ENCODE measurements at places on chromosomes 3 and 15.

DNA sequence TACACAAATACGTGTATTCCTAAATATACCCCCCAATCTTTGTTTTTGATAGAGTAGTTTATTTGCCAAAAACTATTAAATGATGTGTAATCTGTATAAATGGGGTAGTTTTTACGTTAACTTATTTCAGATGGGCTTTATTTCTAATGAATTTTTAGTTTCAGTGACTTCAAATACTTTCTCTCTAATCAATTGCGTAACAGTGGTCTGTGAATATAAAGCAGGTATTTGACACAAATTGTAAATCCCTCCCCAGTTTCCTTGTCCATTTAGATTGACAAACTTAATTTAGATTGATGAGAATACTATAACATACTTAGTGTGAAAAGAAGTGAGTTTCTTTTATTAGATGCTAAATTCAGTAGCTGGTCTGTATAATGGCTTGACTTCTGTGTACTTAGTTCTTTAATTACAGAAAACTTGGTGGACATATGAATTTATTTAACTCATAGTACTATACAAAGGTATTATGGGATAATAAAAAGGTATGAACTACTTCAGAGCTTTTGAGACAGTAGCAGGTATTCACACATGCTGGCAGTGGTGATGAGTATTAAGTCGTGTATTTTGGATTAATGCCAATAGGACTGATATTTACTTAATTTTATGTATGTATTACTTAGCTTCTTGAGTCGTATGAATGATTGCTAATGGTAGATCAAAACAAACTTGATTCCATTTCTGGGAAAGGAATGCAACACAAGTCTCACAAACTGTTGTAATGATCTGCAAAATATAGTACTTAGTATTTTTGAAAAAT lies 81.6 kb downstream of the STT3B start:
- no peak for DNase-seq

GRCh38 chr15:55914446-55914845 lies 79.0 kb downstream of the NEDD4 start:
- no peak for DNase-seq

- DNase-seq, result no peak
These were observed 530.2 kb upstream of the CBLB start for GRCh38 chr3:106398891-106399600.

DNA sequence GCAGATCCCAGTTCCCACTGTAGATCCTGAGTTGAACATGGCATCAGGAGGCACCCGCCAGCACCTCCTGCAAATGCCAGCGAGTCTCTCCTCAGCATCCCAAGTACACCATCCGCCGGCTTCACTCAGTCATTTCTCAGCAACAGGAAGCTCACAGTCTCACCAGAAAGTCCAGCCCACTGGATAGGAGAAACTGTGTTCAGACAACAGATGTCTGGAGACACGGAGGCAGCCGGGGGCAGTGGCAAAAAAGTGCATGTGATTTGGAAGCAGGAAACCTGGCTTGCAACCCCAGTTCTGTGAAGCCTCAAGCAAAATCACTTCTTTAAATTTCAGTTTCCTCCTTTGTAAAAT lies 68.7 kb downstream of the SRGAP3 start:
- DNase-seq, result no peak

GRCh38 chr15:78640527-78641101 lies 396 bp downstream of the CHRNB4 start:
- DNase-seq, result no peak

- DNase-seq, result peak; percentile 52
These were observed 516.7 kb upstream of the CFAP20DC start for GRCh38 chr3:59566481-59566975.

- DNase-seq, result no peak
These were observed 47.7 kb downstream of the MORC1 start for GRCh38 chr3:109070211-109070610.

DNA sequence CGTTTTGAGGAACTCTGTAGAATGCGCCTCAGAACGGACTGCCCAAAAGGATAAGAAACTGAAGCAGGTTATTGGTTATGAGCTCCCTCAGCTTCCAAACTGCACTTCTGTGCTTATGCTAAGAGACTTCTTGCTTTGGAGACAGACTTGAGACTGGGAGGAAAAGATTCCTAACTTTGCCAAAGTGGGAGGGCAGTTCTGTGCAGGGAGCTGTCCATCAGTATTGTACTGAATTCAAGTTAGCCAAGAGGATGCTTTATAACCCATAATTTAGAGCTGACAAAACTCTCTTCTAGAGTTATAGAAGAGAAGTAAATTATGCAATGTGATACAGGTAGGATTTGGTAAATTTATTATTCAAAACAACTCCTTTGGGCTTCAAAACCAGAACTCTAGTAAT lies 519.8 kb upstream of the GBE1 start:
- no peak for DNase-seq

DNA sequence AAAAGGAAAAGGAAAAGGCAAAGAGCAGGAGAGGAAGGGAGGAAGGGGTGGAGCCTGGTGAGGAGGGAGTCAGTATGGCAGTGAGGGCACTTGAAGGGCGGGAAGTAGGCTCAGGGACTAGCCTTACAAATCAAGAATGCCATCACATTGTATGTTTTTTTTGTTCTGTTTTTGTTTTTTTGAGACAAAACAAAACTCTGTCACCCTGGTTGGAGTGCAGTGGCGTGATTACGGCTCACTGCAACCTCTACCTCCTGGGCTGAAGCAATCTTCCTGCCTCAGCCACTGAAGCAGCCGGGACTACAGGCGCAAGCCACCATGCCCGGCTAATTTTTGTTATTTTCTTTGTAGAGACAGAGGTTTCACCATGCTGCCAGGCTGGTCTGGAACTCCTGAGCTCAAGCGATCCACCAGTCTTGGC lies 10.5 kb upstream of the PIK3CB start:
- DNase-seq, result no peak

- DNase-seq, result no peak
These were observed 479.4 kb upstream of the KCNMB2 start for GRCh38 chr3:178056868-178057267.

DNA sequence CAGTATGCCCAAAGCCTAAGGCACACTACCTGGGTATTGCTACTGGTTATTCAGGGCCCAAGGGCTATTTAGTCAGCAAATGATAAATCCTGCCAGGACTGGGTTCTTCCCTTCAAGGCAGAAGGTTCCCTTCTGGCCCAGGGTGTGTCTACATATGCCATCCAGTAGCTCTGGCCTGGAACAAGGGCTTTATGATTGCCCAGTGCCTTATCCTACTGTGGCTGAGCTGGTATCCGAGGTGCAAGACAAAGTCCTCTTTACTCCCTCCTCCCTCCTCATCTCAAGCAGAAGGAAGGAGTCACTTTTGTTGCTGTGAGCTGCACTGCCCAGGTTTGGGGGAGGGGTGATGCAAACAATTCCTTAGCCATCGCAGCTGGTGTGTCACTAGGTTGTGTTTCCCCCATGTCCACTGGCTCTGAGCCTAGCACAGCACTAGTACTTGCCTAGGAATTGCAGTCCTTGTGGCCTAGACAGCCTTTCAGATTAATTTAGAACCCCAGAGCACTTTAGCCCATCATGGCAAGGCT lies 221.8 kb upstream of the TGFBR2 start:
- DNase-seq, result no peak

DNA sequence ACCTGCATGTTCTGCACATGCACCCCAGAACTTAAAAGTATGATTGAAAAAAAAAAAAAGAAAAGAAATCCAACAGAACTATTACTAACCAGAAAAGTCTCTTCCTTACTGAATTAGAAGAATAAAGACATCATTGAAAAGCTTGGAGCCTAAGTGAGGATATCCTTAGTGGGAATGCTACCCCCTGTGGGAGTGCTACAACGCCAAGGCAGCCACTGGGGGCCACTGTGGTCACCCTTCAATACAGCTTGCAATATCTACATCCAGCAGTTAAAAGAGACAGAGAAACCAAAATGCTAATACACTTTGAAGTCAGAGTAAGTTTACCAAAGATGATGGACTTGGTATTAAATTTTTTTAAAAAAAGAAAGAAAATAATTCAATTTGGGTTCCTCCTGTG lies 292.0 kb downstream of the PLCL2 start:
- DNase-seq, result no peak

- DNase-seq, result no peak
These were observed 205.4 kb upstream of the IGF1R start for GRCh38 chr15:98442901-98443300.

DNA sequence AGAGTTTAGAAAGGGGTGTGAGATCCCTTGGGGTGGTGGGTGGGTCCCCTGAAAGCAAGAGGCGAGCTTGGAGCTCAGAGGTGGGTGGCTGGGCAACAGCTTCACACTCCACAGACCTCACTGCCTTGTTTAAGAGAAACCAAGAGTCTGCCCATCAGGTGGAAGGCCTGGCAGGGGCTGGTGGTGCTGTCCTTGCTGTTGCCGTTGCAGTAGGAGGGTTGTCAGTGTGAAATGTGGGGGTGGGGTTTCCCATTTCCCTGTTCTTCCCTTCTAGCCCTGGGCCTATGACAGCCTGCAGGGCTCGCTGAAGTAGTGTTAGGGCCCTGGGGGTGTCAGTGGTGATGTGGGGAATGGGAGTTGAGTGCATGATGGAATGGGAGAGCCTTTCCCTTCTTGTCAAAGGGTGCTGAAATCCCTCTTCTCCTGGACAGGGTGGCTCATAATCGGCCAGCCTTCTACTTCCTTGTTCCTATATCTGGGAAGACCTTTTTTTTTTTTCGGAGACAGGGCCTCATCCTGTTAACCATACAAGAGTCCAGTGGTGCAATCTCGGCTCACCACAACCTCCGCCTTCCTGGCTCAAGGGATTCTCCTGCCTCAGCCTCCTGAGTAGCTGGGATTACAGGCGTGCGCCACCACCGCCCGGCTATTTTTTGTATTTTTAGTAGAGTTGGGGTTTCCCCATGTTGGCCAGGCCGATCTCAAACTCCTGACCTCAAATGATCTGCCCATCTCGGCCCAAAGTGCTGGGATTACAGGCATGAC lies 4.3 kb downstream of the PLEKHO2 start:
- DNase-seq, result no peak

DNA sequence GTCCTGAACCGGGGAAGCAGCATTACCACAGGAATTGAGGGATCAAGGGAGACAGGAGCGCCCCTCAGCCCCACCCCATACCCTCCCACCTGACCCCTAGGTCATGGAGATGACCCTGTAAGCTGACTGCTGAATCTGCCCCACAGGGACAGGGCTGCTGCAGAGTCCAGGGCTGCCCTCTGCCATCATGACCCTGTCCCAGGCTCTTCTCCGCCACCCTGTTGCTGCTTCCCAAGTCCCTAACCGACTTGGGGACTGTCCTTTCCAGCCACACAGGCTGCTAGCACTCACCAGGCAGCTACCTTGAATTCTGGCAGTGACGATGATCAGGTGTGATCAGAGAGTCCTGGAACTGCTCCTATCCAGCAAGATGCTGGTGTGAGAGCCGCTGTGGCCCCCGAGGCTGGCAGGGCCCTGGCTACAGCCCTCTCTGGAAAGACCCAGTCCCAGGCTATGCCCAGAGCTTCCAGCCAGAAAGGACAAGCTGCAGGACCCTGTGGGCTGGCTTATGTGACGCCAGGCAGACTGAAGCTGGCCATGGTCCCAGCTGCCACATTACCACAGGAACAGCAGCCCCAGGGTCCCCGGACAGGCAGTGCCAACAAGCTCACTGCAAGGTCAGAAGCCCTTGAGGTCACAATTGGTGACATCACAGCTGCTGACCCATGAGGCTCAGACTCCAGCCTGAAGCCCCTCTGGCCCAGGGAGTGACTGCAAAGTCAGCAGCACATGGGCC lies at the start of gene C3orf22:
C3orf22 (minus strand) TSS at position 597 of the 736 bp plus-strand sequence. CDS start 5,542 bp downstream, outside the sequence.
- no peak for DNase-seq

GRCh38 chr3:5020242-5020722 lies 41.0 kb downstream of the BHLHE40 start:
- DNase-seq, result no peak

- DNase-seq, result no peak
These were observed 1.6 kb upstream of the SPTBN5 start for GRCh38 chr15:41895491-41895890.

DNA sequence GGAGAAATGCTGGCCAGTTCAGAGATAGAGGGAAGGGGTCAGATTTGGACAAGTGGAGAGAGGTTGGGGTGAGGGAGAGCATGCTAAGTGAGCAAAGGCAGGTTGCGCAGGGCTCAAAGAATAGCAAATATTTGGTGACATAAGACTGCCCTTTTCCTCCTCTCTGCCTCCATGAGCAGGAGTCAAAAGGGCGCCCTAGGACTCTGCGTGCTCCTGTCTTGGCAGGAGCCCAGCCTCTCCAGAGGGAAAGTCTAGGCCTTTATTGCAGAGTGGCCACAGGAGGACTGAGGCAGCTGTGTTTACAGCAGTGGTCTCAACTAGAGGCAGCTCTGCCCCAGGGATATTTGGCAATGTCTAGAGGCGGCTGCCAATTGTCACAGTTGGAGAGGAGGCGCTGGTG lies 165.6 kb downstream of the FAM43A start:
- no peak for DNase-seq

- no peak for DNase-seq
These were observed 1074.1 kb downstream of the SI start for GRCh38 chr3:164004205-164004604.

DNA sequence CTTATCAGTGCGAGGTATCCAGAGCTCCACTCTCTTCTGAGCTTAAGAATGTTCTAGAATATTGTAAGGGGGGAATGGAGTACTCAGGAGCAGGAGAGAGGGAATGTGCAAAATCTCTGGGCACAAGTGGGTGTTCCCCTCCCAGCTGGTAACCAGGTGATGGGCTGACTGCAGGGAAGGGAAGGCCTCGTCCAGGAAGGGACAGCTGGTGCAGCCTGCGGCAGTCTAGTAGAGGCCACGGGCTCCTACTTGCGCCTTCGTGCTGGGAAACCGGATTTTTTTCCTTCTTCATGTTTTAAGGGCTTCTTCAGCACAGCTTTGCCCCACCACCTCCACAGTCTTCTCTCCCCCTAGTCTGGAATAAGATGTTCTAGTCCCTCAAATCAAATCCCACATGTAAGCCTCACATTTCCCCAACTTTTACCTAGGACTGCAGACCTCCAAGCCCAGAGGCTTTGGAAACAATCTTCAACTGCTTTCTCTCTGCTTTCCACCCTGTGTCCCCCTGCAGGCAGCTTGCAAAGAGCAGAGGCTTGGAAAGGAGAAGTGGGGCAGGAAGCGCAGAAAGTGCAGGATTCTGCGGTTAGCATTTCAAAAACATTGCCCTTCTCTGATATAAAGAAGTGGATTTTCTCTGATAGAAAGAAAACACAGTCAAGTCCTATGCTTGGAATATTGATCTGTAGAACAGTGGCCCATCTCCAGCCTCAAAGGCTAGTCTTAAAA lies 11.9 kb upstream of the CGNL1 start:
- no peak for DNase-seq

GRCh38 chr3:171375666-171376595 lies 84.3 kb downstream of the TNIK start:
- DNase-seq, result no peak

All from GM10248 (cell line).